ENCODE measurements at places on chromosomes 12 and 14.

GRCh38 chr12:66584673-66585072 lies 94.2 kb downstream of the GRIP1 start:
- no peak for DNase-seq

- no peak for DNase-seq
Observed at GRCh38 chr12:57216014-57216911, at the start of gene NXPH4. NXPH4 (plus strand) TSS chr12:57216794; CDS start chr12:57216970, 176 bp downstream.

DNA sequence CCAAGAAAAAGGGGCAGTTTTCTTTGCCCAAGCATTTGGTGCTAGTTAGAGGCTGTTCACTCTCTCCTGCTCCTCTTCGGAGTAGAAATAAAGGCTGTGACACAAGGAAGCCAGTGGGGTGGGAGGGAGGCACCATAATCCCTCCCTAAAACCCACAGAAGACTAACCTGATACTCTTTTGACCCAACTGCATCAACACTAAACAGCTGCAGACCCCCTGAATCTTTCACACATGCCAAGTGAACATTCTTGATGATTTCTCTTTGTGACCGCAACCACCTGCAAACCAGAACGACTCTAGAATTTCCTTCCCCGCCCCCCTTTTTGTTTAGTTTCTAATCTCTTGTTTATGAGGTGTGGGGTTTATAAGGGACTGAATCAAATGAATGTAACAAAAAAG lies 175.8 kb upstream of the BCL2L14 start:
- no peak for DNase-seq

DNA sequence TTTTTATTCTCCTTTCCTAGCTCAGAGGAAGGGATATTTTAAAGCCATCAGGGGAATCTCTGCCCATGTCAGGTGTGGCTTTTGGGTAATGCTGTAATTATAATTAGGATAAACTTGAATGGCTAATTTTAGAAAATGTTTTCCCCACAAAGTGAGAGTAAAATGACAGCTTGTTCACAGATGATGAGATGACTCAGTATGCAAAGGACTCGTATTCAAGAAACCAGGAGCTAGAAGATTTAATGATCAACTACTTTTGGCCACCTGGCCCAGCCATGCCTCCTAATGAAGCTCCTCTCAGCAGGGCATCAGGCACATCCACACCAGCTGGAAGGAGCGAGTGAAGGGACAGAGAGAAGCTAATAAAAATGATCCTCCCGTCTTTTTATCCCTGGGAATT lies 29.0 kb upstream of the PLEKHG7 start:
- DNase-seq: no peak

DNA sequence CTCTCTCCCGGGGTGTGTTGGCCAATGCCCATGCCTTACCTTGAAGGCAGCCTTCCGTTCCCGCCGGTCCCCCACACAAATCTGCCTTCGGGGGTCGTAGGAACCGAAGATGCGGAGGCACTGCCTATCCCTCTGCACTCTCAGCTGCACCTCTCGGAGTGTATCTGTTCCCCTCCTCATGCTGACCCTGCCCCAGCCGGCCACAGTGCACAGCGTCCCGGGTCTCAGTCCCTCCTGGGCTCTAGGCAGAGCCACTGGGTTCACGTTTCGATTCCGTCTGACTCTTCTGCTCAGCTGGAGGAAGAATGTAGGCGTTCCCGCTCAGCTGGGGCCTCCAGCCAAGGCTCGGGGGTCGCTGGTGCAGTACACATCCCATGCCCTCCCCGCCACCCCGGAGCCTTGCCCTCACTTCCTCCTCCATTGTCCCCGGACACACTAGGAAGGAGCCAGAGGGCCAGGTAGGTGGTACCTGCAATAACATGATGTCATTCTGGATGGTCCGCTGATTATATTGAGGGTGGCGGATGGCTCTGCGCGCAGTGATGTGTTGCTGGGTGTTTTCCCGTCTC lies 1.8 kb downstream of the CTSG start:
- DNase-seq: no peak
